Brain (organoid and tissue), 16 donors: ENCODE measurements at places on chromosomes 4 and X.

GRCh38 chrX:134849390-134849789, 141.4 kb upstream of the SMIM10 start:
- no peak for DNase-seq

DNA sequence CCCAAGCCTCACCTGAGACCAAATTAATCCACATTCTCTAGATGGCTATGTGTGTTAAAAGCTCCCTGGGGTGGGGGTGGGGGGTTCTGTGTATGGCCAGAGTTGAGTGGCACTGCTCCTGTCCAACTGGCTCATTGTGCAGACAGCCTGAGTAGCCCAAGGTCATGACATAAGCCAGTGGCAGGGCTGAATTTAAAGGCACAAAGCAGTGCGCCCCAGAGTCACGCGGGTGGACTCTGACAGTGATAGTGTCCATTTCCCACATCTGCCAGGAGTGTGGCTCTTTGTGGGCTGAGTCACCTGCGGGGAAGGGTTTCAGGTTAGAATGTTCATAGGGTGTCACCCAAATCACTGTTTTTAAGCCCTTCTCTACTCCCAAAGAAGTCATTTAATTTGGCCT, 45.4 kb downstream of the SCD5 start:
- no peak for DNase-seq

GRCh38 chr4:40040908-40041307, 15.7 kb upstream of the N4BP2 start:
- DNase-seq, result no peak

GRCh38 chr4:177401658-177402273, 40.5 kb downstream of the AGA start:
- DNase-seq, result no peak

GRCh38 chr4:163554870-163555465, 60.5 kb downstream of the TMA16 start:
- peak; percentile 57 for DNase-seq

- no peak for DNase-seq
Observed at GRCh38 chr4:156158747-156159146, 205.1 kb upstream of the CTSO start.

DNA sequence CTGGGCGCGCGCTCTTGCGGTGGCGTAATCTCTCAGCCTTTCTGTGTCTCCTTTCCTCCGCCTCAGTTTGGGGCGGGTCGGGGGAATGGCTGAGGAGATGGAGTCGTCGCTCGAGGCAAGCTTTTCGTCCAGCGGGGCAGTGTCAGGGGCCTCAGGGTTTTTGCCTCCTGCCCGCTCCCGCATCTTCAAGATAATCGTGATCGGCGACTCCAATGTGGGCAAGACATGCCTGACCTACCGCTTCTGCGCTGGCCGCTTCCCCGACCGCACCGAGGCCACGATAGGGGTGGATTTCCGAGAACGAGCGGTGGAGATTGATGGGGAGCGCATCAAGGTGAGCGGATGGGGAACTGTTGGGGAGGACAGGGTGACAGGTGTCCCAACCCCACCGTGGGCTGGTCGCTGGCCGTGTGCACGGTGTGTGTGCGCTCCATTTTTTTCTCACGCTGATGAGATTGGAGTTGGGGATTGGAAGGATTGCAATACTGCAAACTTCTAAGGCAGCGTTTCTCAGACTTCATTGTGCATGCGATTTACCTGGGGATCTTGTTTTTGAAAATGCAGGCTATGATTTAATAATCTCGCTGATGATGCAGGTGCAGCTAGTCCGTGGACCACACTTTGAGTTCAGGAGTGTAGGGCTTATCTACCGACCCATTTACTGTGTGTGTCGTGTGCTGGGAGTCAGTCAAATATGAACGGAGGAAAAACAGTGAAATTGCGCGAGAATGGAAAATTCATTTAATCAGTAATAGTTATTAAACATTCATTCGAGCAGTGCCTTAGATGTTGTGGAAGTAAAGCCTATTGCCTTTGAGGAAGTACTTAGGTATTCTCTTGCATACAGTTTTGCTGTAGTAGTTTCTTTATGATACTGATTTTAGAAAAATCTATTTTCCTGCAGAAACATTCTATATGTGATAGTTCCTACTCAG, at the start of gene RAB33B:
Gene RAB33B (plus strand): TSS at position 11 of the 935 bp plus-strand sequence. CDS start 75 bp downstream, at position 86.
- no peak for DNase-seq

DNA sequence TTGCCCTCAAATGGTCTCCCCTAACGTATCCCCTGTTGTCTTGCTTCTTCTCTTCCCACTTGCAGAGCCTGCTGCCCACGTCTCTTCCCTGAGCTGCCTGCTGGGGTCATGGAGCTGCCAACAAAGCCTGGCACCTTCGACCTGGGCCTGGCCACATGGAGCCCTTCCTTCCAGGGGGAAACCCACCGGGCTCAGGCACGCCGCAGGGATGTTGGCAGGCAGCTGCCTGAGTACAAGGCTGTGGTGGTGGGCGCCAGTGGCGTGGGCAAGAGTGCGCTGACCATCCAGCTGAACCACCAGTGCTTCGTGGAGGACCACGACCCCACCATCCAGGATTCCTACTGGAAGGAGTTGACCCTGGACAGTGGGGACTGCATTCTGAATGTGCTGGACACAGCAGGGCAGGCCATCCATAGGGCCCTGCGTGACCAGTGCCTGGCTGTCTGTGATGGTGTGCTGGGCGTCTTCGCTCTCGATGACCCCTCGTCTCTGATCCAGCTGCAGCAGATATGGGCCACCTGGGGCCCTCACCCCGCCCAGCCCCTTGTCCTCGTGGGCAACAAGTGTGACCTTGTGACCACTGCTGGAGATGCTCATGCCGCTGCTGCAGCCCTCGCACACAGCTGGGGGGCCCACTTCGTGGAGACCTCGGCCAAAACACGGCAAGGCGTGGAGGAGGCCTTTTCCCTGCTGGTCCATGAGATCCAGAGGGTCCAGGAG, 2.9 kb downstream of the ERAS start:
- DNase-seq, result no peak
